ENCODE measurements at places on chromosomes 5 and 9.
A peak's percentile ranks its signal among the peaks of the same experiment; 100 is the strongest.

DNA sequence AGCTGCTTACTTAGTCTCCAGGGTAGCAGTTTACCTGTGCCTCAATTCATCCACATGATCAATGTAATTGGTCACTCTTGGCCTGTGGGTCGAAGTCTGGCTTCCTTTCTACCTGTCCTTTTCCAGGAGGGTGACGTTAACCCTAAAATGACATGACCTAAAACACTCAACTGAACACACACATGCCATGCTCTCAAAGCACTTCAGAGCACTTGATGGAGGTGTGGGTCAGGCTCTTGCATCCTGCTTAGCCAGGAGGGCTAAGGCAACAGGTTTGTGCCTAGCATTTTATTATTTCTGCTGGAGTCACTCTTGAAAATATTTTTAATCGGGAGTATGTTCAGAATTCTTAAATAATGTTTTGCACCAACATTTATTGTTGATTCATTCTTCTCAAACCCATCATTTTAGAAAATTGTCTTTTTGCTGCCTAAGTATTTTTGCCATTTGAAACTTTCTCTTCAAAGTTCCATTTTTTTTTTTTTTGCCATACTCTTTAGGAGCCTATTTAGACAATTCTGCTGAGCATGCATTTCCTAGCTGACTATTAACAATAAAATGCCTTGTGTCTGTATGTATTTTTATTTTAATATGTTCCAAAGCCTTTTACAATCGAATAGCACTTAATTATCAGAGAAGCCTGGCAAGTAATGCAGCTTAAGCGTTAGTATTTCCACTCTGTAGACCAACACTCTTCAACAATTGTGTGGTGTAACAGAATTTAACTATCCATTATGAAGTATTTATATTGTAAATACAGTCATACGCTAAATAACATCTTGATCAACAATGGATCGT, 59.1 kb downstream of the ATP10B start:
- DNase-seq = no peak

DNA sequence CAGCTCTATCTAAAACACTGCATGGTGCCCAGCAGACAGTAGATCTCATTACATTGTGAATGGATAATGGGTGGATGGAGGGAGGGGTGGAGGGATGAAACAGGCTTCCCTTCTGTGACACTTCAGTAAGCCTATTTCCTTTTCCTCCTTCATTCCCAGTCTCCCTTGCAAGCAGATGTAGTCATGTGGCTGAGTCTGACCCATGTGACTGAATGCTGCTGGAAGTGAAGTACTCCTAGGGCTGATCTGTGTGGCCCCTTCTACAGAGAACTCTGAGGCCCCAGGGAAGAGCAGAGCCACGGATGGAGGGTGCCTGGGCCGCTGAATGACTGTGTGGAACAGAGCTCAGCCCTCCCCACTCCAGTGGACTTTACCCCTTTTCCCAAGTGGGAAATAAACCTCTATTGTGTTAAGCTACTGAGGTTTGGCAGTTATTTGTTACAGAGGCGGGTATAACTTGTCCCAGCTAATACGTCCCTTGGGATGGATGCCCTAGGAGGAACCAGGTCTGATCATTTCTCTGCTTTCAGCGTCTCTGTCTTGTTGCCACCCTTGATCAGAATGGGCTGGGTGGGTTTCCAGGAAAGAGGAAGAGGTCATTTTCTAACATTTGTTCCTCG, 176.1 kb upstream of the MVB12B start:
- peak; percentile 18 for DNase-seq

DNA sequence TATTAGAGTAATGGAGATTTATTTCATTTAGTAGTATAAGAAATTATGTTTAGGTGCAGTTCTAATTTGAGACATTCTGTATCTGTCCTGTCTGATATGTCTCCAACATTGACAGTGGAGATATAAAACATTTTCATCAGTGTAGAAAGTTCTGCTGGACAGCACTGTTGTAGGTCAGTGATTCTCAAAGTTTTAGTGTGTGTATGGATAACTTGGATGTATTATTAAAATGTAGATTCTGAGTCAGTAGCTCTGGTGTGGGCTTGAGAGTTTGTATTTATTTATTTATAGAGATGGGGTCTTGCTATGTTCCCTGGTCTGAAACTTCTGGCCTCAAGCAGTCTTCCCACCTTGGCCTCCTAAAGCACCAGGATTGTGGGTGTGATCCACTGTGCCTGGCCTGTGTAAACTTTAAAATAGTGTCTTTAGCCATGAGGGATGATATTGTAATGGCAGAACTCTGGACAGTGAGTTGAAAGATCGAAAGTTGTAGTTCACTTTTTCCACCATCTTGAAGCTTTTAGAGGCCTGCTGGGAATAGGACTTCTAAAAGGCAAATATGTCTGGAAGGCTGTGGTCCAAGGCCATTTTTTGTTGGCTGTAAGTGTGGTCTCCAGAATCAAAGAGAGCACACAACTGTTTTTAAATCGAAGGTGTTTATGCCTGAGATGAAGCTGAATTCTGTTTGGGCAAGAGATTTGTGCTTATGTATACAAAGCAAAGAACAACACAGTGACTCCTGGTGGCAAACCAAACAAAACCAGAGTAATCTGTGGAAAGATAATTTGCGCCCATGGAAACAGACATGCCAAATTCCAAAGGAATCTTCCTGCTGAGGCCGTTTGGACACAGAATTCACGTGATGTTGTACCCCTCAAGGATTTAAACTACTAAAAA, 12.4 kb downstream of the UBAP1 start:
- DNase-seq = no peak

DNA sequence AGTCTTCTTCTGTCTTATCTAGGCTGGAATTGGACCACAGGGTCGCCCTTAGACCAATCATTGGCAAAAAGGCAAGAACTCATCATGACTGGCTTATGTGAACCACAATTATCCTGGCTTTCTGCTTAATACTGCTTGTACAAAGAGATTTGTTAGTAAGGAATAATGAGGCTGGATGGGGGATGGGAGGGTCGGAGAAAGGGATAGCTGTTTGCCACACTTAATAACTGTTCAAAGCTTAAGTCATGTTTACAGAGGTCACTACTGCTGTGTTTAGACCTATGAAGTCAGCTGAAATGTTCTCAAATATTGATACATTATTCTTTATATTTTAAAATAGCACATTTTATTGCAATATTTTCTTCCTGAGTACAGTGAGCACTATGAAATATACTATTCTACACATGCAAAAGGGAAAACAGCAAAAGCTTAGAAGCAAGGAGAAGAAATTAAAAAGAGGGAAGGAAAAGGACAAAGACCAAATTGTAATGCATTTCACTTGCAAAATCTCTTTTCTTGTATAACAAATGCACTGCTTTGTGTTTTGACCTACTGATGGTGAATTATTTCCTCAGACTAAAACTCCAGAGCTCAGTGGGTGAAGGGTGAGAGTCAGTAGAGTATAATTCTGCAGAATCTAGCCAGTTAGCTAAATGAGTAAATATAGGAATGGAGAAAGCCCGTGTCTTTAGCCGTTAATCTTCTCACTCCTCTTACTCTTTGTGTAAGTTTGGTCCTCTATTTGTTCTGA, 404.9 kb upstream of the ZNF608 start:
- no peak for DNase-seq

- DNase-seq = no peak
Observed at GRCh38 chr9:136078498-136079011, 16.5 kb downstream of the NACC2 start.

GRCh38 chr9:98698856-98699255, 9.9 kb downstream of the GABBR2 start:
- DNase-seq = no peak

DNA sequence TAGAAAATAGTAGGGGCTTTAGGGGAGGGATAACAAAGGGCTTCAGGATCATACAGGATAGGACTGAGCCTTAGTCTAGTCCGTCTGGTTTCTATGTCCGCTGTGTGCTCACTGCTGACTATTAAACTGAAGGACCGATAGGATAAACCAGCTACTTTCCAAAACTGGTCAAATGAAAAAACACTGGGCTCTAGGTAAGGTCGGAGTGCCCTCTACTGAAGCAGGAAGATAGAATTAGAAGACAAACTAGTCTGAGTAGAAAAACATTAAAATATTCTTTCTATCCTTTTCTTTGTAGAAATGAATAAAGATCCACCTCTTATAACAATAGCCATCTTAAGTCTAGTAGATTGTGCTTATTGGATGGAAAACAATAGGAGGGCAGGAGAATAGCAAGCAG, 133.6 kb downstream of the CEMIP2 start:
- no peak for DNase-seq

DNA sequence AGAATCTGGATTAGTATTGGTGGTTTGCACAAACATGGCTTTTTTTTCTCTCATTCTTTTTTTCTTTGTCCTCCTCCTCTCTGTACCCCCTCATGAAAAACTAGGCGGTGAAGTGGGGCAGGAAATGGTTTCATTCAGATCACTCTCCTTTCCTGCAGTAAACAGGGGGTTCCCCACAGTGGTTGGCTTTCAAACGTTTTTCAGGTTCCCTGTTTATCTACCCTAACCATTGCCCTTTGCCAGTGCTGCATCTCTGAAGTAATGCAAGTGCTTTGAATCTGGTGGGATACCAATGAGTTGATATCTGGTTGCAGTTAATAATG, 29.8 kb downstream of the NR4A3 start:
- no peak for DNase-seq

- DNase-seq = no peak
Observed at GRCh38 chr5:150023136-150023535, 22.6 kb downstream of the HMGXB3 start.

DNA sequence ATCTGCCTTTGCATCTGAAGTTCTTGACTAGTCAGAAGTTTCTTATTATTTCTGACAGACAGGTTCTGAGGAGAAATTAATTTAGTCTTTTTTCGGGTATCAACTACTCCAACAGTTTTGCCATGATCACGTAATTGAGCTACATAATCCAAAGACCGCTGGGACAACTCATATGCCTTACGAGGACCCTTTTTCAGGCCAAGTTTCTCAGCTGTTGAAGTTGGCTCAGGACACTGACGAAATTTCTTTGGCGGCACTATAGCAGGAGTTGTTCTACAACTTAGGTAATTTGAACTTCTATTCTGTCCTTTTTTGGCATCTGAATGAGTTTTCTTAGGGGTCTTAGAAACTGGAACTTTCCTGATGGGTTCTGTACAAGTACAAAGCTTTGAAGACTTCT, 27.2 kb downstream of the SETX start:
- DNase-seq = no peak

GRCh38 chr5:35902046-35902672, 36.3 kb downstream of the CAPSL start:
- no peak for DNase-seq

GRCh38 chr5:140236891-140237598, 62.1 kb downstream of the CYSTM1 start:
- no peak for DNase-seq

- DNase-seq = no peak
Observed at GRCh38 chr5:64972591-64972990, 203.9 kb downstream of the CWC27 start.

GRCh38 chr5:177233206-177233605, 70.3 kb downstream of the RAB24 start:
- DNase-seq = no peak

- DNase-seq = no peak
Observed at GRCh38 chr9:99326112-99326916, 104.2 kb downstream of the SEC61B start.

DNA sequence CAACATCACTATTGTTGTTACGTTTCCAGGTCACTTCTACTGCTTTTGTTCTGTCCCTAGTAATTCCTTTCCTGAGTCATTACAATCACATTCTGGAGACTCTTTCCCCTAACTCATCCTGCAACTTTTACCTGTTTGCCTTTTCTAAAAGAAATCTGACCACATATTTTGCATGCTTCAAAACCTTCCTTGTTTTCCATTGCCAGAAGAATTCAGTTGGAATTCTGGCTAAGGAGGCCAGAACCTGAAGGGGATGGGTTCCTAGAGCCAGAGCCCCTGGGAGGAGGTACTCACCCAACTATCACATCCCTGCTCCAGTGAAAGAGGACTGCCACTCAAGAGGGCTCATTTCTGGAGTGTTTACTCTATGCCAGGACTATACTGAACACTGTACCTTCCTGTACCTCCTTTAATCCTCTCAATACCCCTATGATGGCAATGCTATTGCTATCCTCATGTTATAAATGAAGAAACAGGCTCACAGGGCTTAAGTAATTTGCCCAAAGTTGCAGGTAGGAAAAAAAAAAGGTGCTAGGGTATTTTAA, 42.8 kb upstream of the MAST4 start:
- DNase-seq = peak; percentile 53

DNA sequence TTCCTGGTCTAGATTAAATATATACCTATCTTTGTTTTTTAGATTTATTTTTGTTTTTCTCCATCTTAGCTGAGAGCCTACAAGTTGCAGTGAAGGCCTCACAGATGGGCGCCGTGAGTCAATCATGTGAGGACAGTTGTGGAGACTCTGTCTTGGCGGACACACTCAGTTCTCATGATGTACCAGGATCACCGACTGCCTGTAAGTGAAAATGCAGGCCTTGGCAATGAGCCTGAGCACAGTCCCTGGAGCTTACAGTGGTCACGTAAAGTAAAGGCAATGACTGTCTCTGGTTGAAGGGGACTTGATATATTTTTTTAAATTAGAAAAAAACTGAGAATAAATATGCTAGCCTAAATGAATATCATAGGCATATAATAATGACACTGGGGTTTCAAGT, 271.9 kb downstream of the ARHGEF28 start:
- no peak for DNase-seq

GRCh38 chr5:79396265-79396664, 117.7 kb downstream of the HOMER1 start:
- DNase-seq = no peak

DNA sequence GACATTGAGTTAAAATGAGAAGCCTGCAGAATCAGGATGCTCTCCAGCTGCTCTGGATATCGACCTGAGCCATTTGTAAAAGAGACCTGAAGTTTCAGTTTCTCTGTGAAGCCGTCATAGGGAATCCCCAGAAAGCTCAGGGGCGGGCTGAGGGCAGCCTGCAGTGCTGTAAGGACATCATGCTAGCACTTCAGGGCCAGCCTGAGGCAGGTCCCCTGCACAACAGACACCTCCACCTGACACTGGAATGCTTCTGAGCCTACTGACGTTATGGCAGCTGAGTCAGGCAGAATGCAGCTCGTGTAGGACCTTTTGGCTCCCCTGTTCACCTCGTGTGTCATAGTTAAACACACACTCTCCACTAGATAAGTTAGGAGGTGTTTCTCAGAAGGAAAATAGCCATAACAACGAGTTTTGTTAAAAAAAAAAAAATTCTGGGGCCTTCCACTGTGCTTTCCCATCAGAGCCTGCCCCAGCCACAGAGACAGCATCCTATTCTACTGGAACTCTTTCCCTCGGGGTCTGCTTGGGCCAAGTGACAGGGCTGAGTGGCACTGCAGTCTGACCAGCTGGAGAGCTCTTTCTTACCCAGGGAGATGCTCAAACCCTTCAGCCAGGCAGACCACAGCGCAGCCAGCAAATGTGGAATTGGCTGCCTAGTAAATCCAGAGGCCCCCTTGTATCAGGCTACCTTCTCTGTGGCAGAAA, 354.9 kb downstream of the DIRAS2 start:
- DNase-seq = no peak

DNA sequence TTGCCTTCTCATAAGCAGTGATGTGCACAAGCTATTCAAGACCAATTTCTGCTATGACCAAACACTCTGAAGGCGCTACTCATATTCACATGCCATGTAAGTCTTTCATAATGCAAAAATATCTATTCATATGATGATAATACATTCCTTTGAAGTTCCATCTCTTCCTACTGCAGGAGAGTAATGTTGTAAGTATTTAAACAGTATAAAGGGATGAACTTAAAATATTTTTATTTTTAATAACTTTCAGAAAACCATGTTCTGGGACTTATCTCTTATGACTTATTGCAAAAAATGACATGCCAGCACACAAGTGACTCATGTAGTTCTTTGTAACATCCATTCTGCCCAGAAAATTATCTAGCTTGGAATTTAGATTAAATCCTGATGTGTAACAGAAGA, 376.4 kb downstream of the KCTD16 start:
- DNase-seq = no peak

- no peak for DNase-seq
Observed at GRCh38 chr5:116858705-116859333, 284.2 kb upstream of the SEMA6A start.
